ENCODE measurements at places on chromosomes 4 and X.
A peak's percentile ranks its signal among the peaks of the same experiment; 100 is the strongest.

- DNase-seq: no peak
Measured at GRCh38 chr4:188619456-188620149, 480.4 kb downstream of the TRIML1 start.

- no peak for DNase-seq
Measured at GRCh38 chrX:138889149-138889548, 177.6 kb upstream of the FGF13 start.

DNA sequence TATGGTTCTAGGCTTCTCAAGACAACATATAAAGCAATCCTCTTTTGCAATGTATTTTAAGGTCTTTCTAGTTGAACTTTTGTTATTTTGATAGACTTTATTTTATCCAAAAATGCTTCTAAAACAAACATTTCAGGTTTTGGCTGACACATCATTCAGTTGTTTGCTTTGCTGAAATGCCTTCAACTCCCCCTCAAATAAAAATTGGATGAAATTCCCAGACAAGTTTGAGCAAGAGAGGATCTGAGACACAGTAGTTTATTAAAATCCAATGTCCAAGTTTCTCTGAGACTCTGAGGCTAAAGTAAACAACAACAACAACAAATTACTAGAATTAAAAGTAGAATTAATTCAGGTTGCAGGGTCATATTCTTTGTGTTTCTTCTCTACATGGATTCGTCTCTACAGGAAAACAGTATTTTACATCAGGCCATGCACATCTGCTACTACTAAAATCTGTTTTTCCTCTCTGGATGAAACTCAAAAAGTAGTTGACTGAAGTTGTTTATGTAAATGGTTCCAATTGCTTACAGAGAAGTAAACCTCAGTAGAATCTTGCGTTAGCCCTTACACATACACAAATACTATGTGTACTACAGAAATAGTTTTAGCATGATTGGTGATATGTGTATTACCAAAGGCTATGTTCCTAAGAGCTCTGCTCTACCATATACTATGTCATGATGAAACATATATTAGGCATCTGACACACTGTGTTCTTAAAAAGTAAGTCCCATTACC is 64.9 kb downstream of the PRSS12 start:
- DNase-seq: no peak

DNA sequence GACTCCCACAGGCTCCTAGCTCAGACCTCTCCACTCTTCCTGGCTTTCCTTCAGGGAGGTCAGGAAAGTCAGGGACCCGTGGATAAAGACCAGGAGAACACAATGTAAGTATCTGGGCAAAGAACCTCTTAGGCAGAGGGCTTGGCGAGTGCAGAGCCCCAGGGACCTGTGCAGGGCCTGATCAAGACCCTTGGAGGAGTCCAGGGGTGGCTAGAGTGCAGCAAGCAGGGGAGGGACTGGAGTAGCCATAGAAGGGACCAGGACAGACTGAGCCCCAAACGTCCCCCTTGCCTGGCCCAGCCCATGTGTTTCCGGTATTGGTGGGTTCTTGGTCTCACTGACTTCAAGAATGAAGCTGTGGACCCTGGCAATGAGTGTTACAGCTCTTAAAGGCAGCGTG is 5.9 kb upstream of the TNIP2 start:
- no peak for DNase-seq

GRCh38 chrX:30141966-30142365 is 73.4 kb upstream of the MAGEB2 start:
- peak; percentile 6 for DNase-seq

DNA sequence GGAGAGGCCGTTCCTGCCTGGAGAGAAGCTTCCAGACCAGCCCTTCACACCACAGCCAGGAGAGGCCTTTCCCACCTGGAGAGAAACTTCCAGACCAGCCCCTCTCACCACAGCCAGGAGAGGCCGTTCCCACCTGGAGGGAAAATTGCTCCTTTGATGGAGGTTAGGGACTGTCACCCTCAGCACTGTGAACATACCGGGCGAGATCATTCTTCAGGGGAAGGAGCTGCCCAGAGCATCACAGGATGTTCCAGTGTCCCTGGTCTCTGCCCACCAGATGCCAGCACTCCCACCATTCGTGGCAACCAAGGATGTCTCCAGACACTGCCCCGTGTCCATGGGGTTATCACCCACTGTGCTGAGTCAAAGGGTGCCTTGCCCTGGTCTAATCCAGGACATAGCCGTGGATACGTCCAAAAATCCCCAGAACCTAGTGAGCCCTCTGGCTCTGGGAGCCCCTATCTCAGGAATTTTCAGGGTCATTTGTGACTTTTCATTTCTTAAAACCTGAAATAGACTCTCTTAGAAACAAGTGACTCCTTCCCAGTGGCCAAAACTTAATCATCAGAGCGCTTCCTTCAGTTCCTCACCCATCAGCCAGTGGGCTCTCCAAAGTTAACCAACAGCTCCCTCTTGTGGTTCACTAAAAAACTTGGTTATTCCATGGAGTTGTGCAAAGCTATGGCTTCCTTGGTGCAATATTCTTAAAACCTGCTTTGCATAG is 80.2 kb downstream of the CRMP1 start:
- DNase-seq: no peak

DNA sequence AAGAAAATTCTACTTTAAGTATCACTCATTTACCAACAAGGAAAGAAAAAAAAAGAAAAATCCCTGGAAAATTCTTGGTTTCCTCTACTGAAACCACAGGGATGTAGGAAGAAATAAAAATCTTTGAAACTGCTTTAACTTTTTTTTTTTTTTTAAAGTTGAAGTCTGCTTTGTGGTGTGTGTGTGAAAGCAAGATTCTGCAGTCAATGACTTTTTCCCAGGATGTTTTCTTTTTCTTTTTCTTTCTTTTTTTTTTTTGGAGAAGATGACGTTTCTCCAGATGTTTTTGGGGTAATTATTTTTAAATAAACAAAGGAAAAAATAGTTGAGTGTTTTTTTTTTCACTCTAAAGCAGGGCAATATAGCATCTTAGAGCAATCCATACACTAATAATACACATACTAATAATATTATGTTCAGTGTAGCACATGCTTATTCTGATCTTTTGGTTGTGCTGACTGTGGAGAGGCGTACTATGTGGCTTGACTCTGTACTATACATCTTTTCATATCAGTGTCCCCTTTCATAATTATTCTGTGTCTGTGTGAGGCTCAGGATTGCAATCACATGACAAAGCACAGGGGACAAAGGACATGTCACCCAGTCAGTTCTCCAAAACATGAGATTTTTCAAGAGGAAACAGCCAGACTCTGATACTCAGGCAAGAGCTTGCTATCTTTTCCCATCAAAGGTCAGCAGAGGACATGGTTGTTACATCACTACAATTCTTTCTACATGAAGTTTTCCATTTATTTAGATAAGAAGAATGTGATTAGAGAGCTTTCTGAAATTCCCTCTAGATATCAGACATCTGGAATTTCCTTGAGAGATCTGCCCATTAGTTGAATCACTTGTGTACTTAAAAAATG is 111.0 kb downstream of the PDE5A start:
- no peak for DNase-seq

- DNase-seq: no peak
Measured at GRCh38 chr4:108512615-108513505, 107.5 kb upstream of the RPL34 start.

GRCh38 chrX:145002771-145003170 is 244.5 kb upstream of the SPANXN1 start:
- no peak for DNase-seq

GRCh38 chr4:4202510-4202909 is 24.2 kb downstream of the OTOP1 start:
- no peak for DNase-seq

DNA sequence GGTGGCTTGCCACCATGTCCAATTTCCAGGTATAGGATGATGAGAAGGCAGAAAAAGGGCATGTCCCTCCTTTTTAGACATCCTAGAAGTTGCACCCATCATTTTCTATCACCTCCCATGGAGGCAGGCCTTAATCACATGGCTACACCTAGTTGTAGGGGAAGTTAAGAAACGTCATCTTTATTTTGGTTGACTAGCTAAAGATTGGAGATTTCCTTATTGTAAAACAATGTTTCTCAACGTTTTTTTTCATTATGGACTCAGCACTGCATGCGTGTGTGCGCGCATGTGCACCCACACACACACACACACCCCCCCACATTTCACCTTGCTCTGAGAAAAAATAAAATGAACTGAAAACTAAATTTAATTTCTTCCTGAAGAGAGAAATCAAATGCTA is 2.0 kb upstream of the CXCL9 start:
- no peak for DNase-seq

GRCh38 chr4:120629546-120630108 is 292.9 kb downstream of the PRDM5 start:
- DNase-seq: no peak

DNA sequence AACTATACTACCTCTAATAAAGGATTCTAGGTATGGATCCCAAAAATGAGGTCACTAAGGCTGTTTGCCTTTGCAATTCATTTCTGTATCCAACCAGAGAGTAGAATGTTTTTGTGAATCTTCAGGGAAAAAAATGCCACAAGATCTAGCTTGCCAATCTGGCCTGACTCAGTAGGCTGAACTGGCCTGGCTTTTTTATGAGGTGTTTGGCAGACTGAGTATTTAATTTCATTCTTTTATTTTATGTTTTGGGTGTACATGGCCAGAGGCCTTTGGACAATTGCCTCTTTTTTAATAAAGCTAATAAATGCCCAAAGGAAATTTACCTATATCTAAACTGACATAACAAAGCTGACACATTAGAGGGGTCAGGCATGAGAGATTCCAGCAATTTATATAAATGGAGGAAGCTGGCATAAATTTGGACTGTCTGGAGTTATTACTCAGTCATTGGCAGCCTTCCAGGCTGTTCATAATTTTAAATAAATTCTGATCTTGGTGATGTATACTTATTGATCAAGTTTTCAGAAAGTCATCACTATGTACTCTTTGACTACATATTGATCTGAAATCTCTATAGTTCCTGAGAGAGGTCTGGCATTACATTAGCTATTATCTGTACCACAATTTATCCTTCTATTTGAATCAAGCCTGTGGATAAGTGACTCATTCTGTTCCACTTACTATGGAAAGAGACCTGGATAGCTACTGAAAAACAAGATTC is 376.4 kb upstream of the NOCT start:
- peak; percentile 36 for DNase-seq

GRCh38 chrX:84320614-84321013 is 132.6 kb upstream of the RPS6KA6 start:
- DNase-seq: peak; percentile 69

- peak; percentile 28 for DNase-seq
Measured at GRCh38 chrX:136711147-136711546, 63.2 kb downstream of the CD40LG start.

DNA sequence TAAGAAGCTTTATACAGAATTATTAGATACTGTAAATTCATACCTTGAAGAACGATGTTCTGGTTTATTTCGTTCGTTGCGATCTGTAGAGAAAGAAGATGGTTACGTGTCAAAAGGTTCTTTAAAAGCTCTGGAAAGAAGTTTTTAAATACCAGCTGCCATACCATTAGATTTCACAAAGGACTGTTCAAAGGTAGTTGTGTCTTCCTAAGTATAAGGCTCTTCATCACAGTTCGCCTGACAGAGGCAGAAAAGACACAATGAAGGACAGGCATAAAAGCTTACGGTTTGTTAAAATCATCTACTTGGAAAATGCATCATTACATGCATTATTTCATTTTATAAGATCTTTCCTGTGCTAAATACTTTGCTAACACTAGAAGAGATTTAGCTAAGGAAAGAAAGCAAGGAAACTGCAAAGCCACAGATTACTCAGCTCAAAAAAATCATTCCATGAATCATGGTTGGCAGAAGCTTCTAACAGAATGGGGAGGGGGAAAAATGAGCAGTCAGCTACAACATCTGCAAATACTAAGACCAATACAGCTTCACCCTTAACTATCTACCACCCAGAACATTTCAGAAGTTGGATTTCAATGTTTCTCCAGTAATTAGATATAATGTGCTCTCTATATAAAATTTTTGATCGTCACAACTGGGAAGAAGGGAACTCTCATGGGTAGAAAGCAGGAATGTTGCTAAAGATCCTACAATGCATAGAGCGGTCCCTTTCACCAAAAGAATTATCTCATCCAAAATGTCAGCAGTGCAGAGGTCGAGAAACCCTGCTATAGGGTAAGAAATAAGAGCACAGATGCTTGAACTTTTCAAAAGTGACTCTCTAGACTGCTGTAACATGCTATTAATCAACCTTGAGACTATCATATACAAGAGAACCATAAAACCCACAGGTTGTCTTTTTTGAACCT is 50.7 kb upstream of the PRSS48 start:
- DNase-seq: no peak

DNA sequence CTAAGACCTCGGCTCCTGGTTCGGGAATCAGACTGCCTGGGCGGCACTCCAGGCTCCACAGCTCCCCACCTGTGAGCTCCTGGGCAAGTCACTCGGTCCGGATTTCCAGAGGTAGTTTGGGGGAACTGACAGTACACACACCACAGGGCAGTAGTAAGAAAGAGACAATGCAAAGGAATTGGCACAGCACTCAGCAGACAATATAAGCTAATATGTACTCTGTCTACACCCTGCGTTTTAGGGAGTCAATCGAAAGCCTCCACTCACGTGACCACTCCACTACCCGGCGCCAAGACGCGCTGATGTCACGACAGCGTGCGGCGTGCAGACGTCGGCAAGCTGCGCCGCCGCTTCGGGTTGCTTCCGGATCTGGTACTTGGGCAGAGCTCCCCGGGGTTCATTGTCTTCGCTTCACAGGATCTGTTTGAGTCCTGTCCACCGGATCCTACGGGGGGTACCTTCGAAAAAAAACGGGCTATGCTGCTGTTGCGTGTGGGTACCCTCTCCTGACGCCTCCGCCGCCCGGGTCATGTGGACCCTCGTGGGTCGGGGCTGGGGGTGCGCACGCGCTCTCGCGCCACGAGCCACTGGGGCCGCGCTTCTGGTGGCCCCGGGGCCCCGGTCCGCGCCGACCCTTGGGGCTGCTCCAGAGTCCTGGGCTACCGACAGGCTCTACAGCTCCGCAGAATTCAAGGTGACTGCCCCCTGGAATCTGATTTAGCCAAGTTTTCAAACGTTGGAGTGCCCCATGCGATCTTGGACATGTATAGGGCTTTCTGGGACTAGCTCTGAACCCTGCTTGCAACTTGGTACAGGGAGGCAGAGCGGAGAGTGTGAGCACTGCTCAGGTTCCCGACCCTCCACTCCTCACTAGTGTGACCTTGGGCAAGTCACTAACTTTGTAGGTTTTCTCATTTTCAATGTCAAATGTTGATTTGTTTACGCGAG is at the start of gene GUF1:
Gene GUF1, plus strand, starts transcription at position 327 of the 948 bp plus-strand sequence. Its CDS starts 203 bp downstream, at position 530.
- DNase-seq: peak; percentile 81

- peak; percentile 81 for DNase-seq
Measured at GRCh38 chr4:157992038-157992705, 180.7 kb downstream of the GASK1B start.

DNA sequence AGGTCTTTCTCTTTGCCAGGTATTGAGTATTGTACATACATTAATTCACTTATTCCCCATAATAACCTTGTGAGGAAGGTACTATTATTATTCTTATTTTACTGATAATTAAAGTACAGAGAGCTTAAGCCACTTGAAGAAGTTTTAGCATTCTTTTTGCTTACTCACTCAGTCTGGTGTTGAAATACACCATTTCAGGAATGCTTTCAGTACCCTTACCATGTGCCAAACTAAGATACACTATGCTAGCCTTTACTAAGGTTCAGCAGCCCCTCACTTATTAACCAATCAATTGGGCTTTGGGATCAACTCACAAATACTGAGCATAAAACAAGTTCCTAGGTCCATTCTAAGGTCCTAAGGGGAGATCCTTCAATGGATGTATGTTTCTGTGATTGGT is 179.0 kb upstream of the FGF13 start:
- no peak for DNase-seq
